ENCODE measurements at places on chromosomes 3 and 15.

DNA sequence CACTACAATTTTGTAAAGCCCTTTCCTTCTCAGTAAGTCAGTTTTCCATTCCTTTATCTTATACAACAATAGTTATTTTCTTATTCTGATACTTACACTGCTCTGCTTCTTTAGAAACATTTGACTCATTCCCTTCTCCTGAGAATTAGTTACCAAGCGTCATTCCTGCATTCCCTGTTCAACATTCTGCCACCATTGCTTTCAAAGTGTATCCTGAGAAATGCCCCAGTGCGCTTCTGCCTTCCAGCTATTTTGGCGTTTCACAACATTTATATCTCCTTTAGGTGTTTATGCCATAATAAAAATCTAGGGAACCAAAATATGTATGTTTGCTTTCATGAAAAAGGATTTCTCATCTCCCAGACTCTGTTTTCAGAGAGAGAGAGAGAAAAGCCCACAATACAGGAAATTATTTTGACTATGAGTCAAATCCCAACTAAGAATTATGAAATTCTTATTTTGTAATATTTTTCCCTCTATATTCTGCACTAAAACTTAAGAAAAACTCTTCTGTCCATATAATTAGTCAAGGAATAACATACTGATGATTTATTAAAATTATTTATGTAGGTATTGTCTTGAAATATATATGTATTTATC lies 118.2 kb upstream of the RAP2B start:
- peak; percentile 10 for DNase-seq

GRCh38 chr15:54304321-54304720 lies 326.1 kb downstream of the UNC13C start:
- DNase-seq = no peak

DNA sequence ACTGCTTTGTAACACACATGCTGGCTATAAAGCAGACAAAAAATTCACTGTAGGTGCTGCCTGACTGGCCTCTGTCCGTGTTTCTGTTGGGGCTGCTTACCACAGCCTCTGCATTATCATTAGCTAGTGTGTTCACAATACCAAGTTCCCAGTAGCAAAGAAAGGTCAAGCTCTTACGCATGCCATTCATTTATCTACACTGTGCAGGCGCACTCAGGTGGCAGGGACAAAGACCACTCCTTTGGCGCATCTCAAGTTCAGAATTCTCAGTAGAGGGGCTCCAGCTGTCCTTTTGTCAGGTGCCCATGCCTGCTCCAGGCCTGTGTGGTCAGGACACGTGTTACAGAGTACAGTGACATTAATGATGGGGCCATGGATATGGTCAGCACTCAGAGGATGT lies 22.3 kb downstream of the MLH1 start:
- no peak for DNase-seq

DNA sequence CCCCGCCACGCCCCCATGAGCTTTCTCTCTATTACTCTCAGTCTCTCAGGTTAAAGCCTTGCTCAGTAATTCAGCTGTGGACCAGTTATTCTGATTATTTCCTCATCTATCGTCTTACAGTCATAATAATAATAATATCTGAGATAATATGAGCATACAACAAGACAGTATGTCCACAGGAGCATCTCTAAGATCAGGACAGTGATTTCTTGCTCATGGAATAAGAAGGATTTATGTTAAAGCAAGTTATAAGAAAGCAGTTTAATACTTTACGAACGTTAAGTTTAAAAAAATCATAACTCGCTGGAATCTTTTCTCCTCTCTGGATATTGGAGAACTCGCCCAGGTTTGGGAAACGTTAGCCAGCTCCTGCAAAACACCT lies 643 bp upstream of the LMCD1 start:
- no peak for DNase-seq

DNA sequence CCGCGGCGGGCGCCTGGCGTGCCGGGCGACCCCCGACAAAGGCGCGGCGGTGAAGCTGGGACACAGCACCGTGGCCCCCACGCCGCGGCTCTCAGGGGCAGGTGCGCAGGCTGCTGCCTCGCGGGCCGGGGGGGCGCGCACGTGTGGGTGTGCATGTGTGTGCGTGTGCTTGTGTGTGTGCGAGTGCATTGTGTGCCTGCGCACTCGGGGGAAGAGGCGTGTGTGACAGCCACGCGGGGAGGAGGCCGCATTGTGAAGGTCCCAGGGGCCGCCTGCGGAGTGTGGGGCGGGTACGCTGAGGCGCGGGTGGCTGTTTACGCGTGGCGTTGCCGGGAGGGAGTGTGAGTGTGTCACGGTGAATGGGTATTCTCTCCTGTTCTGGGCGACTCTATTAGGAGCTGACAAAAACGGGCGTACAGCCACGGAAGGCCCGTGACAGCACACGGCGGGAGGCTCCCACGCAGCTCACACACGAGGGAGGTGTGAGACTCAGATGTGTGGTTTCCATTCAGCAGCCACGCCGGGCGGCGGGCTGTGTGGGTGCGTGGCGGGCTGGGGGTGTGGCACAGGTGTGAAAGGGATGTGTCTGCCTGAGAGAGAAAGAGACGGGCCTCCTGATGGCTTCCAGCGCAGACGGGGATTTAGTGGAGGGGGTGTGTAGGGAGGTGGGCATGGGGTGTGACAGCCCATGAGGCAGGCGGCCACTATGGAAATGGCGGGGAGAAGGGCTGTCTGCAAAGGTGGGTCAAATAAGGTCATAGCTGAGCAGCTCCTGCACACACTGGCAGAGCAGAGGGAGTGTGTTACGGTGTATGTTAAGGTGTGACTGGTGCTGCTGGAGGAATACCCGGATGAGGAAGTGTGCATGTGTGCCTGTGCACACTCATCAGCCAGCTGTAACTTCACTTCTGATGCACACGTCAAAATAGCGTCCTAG lies 750 bp downstream of the PODXL2 start:
- no peak for DNase-seq

- no peak for DNase-seq
Measured at GRCh38 chr15:71801935-71802655, 8.3 kb upstream of the NR2E3 start.

DNA sequence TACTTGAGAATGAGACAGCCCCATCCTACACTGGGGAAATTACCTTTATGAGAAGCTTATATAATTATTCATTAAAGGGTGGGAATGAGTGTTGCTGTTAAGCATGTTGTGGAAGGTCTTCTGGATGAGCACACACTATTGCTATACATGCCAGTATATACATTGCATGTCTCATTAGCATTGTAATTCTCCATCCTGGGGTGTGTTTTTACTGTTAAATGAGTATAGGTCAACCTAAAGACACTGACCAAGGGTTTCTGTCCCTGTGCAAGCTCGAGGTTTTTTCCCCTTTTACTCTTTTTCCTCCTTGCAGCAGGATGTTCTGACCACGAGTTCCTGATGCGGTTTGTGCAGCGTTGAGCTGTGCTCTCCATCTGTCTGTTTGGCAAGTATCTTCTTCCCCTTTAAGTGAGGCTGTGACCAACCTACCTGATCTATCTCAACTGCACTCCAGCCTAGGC lies 7.2 kb upstream of the IVD start:
- DNase-seq = no peak

- DNase-seq = no peak
Measured at GRCh38 chr3:183357564-183358079, 70.8 kb downstream of the MCF2L2 start.

DNA sequence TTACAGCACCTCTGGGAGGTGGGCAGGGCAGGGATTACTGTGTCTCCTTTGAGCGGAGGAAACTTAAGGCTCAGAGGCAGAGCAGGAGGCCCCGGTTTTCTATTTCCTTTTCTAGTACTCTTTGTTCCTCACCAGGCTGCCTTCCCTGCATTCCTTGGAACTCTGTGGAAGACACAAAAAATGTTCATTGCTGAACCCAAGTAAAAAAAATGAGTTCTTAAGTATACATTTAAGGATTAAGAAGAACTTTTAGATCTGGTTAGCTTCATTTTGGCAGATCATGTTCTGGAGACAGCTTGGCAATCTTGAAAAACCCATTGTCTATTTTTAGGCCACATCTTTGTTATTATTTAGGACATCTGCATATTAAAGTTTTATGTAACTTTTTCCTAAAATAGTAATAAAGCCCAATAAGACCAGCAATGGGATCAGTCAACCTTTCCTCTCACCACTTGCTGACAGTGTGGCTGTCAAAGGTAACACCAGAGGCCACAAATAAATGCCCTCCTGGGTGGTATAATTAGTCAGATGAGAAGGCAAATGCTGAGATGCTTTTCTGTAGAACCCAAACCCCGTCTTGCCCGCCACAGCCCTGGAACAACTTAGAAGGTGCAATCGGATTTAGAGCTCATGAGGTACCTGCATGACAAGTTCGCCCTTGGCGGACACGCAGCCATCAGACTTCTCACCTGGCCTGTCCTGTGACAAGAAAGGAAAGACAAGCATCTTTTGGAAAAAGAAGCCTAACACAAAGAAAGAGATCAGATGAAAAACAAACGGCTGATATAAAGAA lies 97.2 kb downstream of the DGKG start:
- no peak for DNase-seq

- no peak for DNase-seq
Measured at GRCh38 chr3:113104357-113105092, 106.8 kb upstream of the BOC start.

GRCh38 chr3:152196782-152197181 lies 71.9 kb upstream of the MBNL1 start:
- no peak for DNase-seq

DNA sequence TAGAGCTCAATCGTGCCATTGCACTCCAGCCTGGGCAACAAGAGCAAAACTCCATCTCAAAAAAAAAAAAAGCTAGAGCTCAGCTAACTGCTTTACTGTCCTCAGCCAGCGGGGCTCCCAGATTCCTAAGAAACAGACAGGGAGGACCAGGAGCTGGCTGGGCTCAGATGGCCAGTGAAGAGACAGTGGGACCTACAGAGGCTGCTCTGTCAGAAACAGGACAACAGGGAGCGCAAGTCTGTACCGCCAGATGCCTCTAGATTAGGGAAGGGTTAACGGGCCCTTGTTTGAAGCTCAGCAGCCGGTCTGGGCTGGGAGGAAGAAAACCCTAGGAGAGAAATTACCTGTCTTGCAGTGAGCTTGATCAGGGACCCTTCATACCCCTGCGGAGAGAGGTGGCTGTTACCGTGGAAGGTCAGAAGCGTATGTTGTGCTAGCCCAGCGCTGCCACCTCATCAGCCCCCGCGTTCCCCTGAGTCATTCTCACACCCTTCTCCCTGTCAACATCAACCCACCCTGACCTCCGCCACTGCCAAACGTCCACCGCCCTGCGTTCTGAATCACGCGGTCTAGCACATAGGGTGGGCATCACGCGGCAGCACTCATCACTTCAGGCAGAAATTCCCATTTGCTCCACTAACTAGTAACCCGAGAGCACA lies 25.3 kb downstream of the RBPMS2 start:
- no peak for DNase-seq

- no peak for DNase-seq
Measured at GRCh38 chr3:123920383-123920782, 36.3 kb upstream of the MYLK start.

GRCh38 chr15:75720297-75720696 lies 7.6 kb upstream of the CSPG4 start:
- DNase-seq = no peak

GRCh38 chr15:80492409-80492808 lies 88.2 kb downstream of the ARNT2 start:
- no peak for DNase-seq

- DNase-seq = no peak
Measured at GRCh38 chr3:153658136-153658535, 463.1 kb upstream of the ARHGEF26 start.

DNA sequence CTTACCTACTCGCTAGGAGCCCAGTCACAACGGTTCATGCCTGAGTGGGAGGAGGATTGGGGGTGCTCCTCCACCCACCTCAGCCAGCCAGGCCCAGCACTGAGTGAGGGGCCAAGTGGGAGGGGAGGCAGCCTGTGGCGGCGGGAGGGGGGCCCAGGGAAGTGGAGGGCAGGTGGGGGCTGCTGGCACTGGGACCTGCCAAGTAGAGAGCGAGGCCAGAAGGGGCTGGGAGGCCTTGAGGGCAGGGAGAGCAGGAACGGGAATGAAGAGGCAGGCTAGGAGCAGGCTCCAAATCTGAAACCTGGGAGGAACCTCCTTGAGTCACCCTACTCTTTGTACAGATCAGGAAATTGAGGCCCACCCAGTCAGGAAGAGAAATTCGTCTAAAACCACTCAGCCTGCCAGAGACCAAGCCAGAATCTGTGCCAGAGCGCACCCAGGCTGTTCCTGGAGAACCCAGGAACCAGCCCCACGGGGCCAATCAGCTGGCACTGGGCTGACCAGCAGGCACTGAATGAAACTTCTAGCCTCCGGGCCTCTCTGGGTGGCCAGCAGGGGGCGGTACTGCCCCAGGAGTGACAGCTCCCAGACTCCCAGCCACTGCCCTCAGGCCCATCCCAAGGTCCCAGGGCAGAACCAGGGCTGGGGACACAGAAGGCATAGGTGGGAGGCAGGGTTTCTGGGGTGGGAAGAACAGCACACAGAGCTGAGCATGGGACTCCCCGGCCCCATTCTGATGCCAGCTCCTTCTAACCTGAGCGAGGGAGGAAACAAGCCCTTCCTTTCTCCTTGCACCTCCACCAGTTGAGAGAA lies 14.8 kb upstream of the CYP11A1 start:
- no peak for DNase-seq

GRCh38 chr3:81726735-81727134 lies 34.7 kb downstream of the GBE1 start:
- no peak for DNase-seq

DNA sequence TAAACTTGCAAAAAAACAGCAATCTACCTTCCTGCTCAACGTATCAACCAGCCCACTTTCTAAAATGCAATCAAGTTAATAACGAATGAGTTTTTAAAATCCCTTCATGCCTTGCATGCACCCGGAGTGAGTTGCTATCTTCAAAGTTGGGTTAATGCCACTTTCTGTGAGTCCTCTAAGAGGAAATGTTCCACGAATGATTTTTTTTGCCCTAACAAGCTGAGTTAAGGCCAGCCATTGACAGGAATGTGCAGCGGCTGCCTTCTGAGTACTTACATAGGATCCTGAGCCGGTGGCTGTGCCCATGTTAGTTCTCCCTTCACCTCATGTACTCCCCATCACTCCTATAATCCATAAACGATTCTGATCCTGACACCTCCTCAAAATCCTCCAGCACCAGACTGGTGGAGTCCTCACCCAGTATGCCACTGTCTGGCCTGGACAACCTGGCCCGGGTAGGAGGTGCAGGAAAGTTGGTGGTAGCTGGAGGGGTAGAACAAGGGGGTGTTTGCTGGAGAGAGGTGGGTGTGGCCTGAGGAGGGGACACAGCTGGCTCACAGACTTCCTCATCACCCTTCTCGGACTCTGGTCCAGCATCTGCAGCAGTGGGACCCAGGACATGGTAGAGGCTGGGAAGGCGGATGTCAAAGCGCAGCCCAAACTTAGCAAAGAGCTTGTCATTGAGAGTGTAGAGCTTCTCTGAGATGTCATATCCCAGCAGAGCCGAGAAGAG lies 12.4 kb downstream of the POPDC2 start:
- no peak for DNase-seq

GRCh38 chr15:68797599-68798345 lies 22.9 kb downstream of the ANP32A start:
- no peak for DNase-seq

- no peak for DNase-seq
Measured at GRCh38 chr3:179956416-179956830, 80.3 kb downstream of the PEX5L start.

Measured in epithelial cell of proximal tubule (primary cell).